ENCODE measurements at places on chromosomes 5 and 9.

GRCh38 chr5:6633469-6634245, 417 bp downstream of the SRD5A1 start:
- DNase-seq, result no peak

DNA sequence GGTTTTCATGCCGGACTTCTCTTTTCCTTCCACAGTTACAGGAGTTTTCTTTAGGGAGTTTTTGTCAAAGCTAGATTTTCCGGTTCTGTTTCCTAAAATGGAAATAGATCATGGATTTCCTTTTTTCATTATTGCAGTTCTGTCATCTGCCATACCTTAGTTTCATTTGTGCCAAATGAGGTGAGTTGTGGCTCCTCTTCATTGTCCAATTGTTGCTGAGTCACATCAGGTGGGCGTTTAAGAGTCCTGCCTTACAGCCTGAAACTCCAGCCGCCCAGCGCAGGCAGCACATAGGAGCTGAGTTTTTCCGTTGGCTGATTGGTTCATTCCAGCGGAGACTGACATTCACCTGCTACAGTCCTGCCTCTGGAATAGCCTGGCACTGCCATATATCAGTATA, 14.1 kb downstream of the SLC25A25 start:
- DNase-seq, result no peak

- DNase-seq, result no peak
Observed at GRCh38 chr5:175798626-175799025, 72.8 kb upstream of the CPLX2 start.

DNA sequence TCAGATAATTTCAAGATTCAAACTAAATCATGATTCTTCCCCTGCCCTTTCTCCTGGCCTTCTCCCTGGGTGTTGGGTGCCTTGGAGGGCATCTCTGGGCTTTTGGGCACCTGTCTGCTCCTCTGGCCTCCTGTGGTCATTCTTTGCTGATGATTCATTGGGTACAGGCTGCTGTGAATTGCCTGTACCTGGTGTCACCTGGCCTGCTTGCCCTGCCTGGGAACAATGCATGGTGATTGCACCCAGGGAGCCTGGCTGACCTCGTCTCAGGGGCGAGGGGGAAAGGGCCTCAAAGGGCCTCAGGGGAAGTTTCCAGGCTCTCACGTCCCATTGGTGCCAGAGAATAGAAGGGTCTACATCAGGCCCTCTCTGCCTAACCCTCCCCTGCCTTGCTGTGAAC, 20.1 kb upstream of the CKMT2 start:
- no peak for DNase-seq

DNA sequence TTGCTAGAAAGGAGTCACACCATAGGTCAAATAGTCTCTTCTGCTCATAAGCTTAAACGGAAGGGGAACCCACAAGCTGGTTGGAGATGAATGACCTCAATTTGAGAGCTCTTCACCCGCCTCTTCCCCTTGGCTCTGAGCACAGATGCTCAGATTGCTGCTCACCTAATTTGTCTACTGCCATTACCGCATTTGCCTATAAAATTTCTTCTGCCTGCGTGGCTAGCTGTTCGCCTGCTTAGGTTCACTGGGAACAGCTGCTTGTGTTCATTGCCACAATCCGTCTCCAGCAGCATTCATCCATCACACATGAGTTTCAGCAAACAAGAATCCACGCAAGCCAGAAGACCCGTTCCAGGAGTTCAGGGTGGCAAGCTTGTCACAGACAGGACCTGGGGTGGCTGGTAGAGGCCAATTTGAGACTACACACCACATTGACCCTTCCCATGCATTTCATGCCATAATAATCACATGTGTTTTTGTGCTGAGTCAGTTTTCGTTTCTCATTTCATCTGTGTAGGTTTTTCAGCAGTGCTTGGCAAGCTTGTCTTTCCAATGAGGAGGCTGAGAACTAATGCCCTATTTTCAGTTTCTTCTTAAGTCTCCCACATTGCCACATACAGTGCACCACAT, 50.2 kb upstream of the DNAH5 start:
- no peak for DNase-seq

- DNase-seq, result no peak
Observed at GRCh38 chr5:173680660-173681242, 64.3 kb upstream of the BOD1 start.

- no peak for DNase-seq
Observed at GRCh38 chr9:72022841-72023240, 37.6 kb downstream of the C9orf57 start.

GRCh38 chr5:58969795-58970194, 386.9 kb downstream of the RAB3C start:
- no peak for DNase-seq

- DNase-seq, result no peak
Observed at GRCh38 chr5:68149189-68149588, 66.4 kb upstream of the PIK3R1 start.

DNA sequence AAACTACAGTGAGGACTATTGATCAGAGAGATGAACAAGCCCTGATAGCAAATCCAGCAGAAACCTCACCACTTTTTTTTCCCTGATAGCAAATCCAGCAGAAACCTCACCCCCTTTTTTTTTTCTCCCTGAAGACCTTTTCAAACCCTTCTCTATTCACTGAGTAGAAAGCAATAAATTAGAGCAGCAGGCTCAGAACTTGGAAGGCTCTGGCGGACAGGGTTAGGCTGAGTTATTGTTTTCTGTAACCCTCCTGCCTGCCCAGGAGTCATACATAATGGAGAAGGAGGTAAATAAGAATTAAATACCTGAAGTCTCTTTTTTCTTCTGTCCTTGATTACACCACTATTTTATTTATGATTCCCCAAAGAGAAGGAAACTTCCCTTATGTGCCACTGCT, 136.3 kb upstream of the SNX2 start:
- DNase-seq, result no peak

DNA sequence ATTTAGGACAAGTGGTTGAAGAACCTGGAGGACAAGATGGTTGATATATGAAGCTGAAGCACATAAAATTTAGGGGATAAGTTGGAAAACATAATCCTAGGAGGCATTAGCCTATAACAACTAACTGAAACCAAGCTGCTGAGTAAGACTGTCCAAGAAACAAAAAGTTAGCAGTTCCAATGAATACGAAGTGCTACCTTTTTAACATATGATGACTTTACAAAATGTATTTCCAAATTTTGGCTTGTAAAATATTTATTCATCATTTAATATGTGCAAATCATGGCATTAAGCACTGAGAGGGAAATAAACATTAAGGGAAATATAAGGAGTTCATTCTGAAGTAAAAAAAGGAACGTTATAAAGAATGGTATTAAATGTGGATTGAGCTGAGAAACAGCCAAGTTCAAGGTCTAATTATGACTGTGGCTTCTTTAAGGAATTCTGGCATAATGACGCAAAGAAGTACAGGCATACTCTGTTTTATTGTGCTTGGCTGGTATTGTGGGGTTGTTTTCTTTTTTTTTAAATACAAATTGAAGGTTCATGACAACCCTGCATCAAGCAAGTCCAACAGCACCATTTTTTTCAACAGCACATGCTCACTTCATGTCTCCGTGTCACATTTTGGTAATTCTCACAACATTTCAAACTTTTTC, 7.7 kb downstream of the RAPGEF6 start:
- no peak for DNase-seq

- no peak for DNase-seq
Observed at GRCh38 chr9:1791191-1791590, 224.0 kb upstream of the SMARCA2 start.

DNA sequence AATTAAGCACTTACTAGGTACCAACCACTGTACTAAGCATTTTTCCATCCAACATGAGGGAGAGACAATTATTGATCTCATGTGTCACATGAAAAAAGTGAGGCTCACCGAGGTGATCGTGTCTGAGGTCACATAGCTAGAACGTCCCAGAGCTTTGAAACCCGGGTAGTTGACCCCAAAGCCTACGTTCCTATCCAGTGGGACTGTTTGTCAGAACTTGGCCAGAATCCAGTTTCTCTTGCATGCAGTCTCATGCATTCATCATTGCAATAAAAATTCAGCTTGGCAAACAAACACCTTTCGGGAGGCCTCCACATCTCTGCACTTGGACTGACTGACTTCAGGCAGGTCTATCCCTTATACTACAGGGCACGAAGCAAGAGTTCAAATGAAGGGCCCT, 23.4 kb upstream of the FAT2 start:
- no peak for DNase-seq

DNA sequence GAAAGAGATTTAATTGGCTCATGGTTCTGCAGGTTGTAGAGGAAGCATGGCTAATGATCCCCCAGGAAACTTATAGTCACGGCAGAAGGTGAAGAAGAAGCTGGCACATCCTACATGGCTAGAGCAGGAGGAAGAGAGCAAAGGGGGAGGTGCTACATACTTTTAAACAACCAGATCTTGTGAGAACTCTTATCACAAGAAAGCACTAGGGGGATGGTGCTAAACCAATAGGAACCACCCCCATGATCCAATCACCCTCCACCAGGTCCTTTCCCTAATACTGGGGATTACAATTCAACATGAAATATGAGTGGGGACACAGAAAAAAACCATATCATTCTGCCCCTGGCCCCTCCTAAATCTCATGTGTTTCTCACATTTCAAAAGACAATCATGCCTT, 147.2 kb upstream of the EPB41L4A start:
- DNase-seq, result no peak
